GM03348 (cell line): ENCODE measurements at places on chromosomes 1 and 21.

DNA sequence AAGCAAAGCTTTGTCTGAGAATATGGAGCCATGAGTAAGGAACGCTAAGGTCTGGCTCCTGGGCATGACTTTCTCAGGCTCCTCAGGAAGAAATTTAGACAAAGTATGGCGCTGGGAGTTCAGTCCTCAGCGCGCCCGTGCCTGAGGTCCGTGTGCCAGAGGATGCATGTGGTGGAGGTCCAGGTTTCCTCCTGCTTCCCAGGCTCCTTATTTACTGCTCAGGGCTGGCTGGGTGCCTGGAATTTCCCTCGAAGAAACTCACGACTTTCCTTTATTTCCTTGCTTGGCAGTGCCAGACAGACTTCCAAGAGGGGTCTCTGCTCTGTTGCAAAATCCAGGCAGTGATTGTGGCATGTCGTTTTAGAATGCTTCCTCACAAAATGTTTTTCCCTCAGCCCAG is 13.3 kb downstream of the GCSAML start:
- DNase-seq = no peak

DNA sequence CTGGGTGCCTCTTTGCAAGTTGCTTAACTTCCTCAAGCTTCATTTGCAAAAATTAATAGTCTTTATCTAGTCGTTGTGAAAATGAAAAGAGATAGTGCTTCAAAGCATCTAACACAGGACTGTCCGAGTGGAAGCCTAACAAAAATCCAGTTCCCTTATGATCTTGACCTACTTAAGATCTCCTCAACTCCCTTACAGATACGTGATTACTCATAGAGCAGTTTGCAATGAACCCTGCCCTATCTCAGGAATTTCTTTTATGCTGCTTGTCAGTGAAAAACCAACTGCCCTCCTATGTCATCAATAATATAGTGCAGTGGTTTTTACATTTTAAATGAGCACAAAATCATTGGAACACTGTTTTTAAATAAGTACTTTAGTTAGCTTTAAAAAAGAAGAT is 314.3 kb downstream of the BACH1 start:
- DNase-seq = no peak

- no peak for DNase-seq
Observed at GRCh38 chr1:180757657-180758056, 125.8 kb downstream of the XPR1 start.

DNA sequence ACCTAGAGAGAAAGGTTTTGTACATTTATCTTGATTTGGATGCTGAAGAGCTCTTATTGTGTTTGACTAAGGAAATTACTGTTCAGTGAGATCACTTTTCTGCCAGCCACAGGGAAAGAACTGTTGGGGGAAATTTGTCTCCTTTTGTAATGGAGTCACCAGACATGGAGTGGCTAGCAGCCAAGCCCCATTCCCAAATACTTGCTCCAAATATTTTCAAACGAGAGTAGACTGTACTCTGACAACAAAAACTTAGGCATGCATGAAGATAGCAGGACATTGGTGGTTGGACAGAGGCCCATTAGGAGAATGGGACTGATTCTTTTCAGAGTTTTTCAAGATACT is 21.1 kb downstream of the IPO9 start:
- peak; percentile 77 for DNase-seq

GRCh38 chr1:99018313-99018712 is 13.7 kb upstream of the PLPPR5 start:
- no peak for DNase-seq

- no peak for DNase-seq
Observed at GRCh38 chr1:153848805-153849204, 73.6 kb downstream of the SLC27A3 start.

DNA sequence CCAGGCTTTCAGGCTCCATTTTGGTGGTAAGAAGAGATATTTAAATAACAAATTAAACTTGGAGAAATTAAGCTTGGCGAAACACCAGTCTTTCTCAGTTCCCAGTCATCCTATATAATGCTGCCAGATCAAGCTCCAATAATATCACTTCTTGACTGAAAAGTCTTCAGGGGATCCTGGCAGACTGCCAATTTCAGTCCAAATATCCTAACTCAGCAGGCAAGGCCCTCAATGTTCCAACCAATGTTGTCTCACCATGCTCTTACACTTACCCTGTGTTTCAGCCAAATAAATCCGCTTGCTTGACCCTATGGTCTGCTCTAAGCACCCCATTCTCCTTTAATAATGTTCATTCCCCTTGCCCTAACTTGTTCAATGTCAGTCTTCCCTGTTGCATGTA is 39.9 kb upstream of the BCL10 start:
- no peak for DNase-seq

DNA sequence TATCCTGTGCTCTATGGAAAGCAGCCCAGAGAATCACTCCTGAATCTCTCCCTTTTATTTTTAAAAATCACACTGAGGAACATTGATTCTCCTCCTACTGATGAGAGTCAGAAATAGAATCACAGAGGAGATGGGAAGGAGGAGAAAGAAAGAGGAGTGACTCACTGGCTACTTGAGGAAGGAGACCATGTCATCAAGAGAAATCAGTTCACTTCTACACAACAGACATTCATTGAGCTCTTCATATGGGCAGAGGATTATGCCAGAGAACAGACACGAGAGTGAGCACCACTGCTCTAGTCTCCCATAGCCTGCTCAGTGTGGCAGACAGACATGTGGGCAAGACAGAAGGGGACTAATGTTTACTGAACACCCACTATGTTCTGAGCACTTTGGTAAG is 44.2 kb downstream of the RAB3B start:
- DNase-seq = peak; percentile 60

- no peak for DNase-seq
Observed at GRCh38 chr1:241964550-241965282, 7.1 kb downstream of the BECN2 start.

GRCh38 chr1:154324241-154324640 is 1.1 kb upstream of the ATP8B2 start:
- DNase-seq = no peak

GRCh38 chr1:2823921-2824610 is 22.6 kb upstream of the TTC34 start:
- DNase-seq = no peak

DNA sequence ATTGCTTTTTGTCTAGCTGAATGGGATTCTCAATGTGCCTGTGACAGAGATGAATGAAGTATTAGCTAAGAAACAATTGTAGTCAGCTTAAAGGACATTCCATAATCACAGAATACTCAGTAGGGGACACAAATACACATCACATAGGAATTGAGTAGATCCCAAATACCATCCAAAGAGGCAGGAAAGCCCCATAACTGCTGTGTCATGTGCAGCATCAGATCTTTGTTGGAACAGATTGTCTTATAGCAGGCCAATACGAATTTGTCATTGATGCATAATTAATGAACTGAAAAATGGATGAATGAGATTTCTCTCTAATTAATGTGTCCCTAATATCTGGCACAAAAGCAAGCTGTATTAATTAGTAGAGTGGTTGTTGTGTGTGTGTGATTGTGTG is 82.3 kb upstream of the S1PR1 start:
- DNase-seq = no peak

DNA sequence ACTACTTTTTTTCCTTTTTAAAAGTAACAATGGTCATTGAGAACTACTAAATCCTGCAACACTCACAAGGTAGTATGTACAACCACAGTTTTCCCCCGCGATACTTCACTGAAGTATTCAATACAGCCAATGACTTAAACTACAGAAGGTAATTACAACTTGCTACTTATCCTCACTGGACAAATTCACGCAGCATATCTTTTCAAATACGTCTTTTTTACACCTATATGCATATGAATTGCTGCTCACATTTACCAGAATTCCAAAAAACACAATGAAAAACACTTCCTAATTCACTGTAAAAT is 12.4 kb downstream of the NRIP1 start:
- no peak for DNase-seq

- DNase-seq = no peak
Observed at GRCh38 chr1:29546496-29546895, 310.2 kb downstream of the PTPRU start.

- DNase-seq = peak; percentile 50
Observed at GRCh38 chr1:210467440-210468043, 138.8 kb downstream of the HHAT start.

DNA sequence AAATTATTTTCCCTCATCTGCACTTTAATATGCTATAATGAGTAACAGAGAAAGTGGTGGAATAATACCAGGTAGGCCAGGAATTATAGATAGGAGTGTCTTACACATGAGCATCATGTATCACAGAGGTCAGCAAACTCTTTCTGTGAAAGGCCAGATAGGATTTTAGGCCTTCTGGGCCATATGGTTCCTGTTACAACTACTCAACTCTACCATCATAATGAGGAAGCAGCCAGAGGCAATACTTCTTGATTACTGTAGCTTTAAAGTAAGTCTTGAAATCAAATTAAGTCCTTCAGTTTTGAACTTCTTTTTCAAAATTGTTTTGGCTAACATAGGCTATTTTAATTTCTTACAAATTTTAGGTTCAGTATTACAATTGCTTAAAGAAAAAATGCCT is 32.1 kb upstream of the IGSF3 start:
- DNase-seq = no peak

- peak; percentile 11 for DNase-seq
Observed at GRCh38 chr1:161439280-161440232, 65.7 kb upstream of the FCGR2A start.
